ENCODE measurements at places on chromosomes 12 and 14. TPM values are rescaled to one million over a fixed set of nuclear protein-coding genes. Genes with fewer than 3 reads are reported as not detected.
A peak's percentile ranks its signal among the peaks of the same experiment; 100 is the strongest.

DNA sequence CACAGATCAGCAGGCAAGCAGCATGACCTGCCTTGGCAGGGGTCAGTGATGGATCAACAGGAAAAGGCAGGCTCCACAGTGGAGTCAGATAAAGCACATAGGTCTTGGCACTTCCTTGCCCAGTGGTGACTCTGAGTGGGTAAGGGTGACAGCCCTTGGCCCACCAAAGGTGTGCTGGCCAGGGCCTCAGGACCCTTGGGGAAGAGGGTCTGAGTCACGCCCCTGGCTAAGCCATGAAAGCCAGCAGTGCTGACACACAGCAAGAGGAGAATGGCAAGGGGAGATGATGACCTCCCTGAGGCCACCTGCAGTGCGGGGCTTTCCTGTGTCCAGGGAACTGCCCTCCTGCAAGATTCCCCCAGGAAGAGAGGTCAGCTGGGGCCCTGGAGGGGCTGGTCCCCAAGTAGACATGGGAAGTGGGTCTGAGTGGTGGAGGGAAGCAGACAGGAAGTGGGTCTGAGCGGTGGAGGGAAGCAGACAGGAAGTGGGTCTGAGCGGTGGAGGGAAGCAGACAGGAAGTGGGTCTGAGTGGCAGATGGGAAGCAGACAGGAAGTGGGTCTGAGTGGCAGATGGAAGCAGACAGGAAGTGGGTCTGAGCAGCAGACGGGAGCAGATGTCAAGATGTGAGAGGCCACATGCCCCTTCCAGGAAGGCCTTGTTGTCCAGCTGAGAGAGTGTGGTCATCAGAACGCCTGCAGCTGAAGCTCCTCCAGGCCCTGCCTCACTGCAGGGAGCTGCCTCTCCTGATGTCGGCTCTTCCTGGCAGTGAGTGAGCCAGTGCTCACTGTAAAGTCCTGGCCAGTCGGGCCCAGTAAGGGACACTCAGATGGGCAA lies 34.8 kb downstream of the DIO3 start:
- H3K4me3 ChIP-seq: peak overlapping the region; percentile 32
- H3K27ac ChIP-seq: peak overlapping the region; percentile 82
- H3K36me3 ChIP-seq: peaks cover 14% of the 10 kb centered on the region
- no peaks in the 10 kb centered on the region for H3K27me3 ChIP-seq
- peaks cover 17% of the 10 kb centered on the region for H3K4me1 ChIP-seq
- DNase-seq: peak; percentile 40

DNA sequence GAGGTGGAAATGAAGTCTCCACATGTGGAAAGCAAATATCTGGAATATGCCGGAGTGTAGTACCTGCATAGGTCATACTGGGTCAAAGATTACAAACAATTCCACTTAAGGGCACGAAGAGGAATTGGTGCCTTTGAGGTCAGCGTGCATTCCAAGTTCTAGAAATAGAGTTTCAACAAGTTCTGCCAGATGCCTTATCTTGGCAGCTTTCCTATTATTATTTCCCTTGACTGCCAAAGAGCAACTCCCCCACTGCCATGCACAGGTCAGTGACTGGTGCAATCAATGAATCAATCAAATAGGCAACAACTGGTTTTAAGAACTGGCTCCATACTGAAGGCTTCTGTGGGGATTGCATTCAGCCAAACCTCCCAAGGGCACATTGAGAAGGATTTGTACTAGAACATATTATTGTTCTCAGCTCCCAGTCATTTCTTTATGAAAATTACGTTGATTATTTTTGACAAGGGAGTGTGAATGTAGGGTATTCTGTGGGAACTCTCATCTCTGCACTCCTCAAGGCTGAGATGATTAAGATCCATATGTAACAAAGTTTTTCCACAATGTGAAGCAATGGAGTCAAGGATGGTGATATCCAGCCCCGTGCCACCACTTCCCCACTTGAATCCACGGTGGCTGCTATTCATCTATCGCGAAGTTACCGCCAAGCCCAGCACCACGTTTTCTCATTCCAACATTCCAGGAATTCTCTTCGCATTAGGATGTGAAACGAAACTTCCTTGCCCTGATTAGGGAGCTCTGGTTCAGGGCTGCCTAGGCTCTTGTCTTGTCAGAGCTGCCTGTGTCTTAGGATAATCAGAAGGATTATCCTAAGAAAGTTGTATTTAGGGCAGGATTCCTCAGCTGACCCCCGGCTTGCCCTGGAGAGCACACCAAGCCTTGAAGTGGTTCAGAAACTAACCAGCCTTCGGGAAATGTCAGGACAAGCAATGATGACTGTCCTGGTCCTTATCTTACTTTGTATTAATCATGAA lies 115.1 kb upstream of the PCED1B start:
- DNase-seq: no peak
- H3K4me3 ChIP-seq: no peak overlapping the region
- H3K36me3 ChIP-seq: no peaks in the 10 kb centered on the region

DNA sequence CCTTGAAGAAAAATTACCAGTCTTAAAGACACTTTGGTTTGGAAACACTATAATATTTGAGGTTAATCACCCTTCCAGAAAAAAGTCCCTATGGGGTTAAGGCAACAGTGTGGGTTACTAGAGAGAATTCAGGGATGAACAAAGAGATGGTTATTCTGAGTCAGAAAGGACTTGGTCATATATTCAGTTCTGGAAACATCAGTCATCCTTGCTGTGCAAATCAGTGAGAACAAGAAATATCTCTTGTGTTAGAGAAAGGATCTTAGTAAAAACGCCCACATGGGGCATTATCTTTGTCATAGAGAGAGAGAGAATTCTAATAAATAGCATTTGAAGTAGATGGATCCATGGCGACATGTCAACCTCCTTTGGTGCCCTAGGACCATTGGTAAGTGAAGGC lies 59.4 kb upstream of the E2F7 start:
- peaks cover 2% of the 10 kb centered on the region for H3K4me1 ChIP-seq
- no peak for DNase-seq
- H3K27me3 ChIP-seq: peaks cover 5% of the 10 kb centered on the region
- H3K36me3 ChIP-seq: no peaks in the 10 kb centered on the region

DNA sequence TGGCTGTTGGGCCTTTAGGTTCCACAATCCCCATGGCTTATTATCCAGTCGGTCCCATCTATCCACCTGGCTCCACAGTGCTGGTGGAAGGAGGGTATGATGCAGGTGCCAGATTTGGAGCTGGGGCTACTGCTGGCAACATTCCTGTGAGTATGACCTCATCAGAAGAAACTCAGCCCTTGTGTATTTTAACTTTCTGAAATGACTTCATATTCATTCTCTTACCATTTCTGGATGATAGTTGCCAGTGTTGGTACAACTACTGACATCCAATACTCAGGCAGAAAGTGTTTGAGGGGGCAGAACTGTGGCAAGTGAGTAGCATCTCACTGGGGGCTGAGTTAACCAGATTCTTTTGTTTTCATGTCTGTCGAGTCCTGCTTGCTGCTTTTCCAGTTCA lies 2.3 kb downstream of the DAZAP2 start:
- no peaks in the 10 kb centered on the region for H3K27me3 ChIP-seq
- peaks cover 40% of the 10 kb centered on the region for H3K4me1 ChIP-seq
- peak overlapping the region; percentile 93 for H3K4me3 ChIP-seq
- peaks cover 48% of the 10 kb centered on the region for H3K36me3 ChIP-seq
- no peak for DNase-seq
- H3K27ac ChIP-seq: no peak overlapping the region

- no peak overlapping the region for H3K4me3 ChIP-seq
- no peaks in the 10 kb centered on the region for H3K36me3 ChIP-seq
- peaks cover 4% of the 10 kb centered on the region for H3K4me1 ChIP-seq
- H3K27me3 ChIP-seq: no peaks in the 10 kb centered on the region
These were observed 48.5 kb downstream of the FAM222A start for GRCh38 chr12:109762071-109762672.

GRCh38 chr14:76770521-76771436 lies 9.5 kb downstream of the VASH1 start:
- DNase-seq: no peak
- H3K4me3 ChIP-seq: no peak overlapping the region
- H3K27me3 ChIP-seq: peaks cover 4% of the 10 kb centered on the region
- no peak overlapping the region for H3K27ac ChIP-seq
- peaks cover 24% of the 10 kb centered on the region for H3K4me1 ChIP-seq
- H3K36me3 ChIP-seq: no peaks in the 10 kb centered on the region

GRCh38 chr14:96243785-96244184 lies 12.2 kb upstream of the BDKRB1 start:
- no peak overlapping the region for H3K27ac ChIP-seq
- no peak for DNase-seq
- no peaks in the 10 kb centered on the region for H3K4me1 ChIP-seq
- H3K4me3 ChIP-seq: no peak overlapping the region

- H3K27me3 ChIP-seq: peaks cover 27% of the 10 kb centered on the region
- no peaks in the 10 kb centered on the region for H3K4me1 ChIP-seq
- DNase-seq: no peak
- H3K36me3 ChIP-seq: peaks cover 5% of the 10 kb centered on the region
- H3K27ac ChIP-seq: no peak overlapping the region
These were observed 50.0 kb downstream of the SSPN start for GRCh38 chr12:26245175-26245942.

DNA sequence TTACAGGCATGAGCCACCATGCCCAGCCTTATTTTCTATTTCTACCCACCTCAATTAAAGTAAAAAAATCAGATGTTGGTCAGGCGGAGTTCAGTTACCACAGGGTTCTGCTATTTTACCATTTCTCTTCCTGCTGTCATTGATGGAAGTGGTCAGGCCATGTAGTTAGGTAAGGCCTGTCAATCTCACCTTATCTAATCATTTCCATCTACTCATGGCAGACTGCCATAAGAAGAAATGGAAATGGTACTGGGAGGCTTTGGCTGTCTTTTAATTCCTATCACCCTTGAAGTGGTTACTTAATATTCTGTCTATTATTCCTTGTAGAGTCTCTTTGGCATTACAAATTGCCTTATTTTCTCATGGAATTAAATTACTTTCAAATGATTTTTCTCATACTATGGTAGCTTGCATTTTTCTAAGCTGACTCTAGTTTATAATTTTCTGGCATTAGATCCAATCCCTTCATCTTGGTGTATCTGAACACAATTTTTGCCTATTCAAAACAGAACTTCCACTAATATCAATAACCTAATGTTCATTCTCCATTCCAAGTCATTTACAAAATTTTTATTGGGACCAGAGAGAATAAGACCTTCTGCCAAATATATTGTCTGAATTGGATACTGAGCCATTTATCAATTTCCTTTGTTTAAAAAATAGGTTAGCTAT lies 198.7 kb downstream of the DACT1 start:
- no peaks in the 10 kb centered on the region for H3K36me3 ChIP-seq
- no peaks in the 10 kb centered on the region for H3K4me1 ChIP-seq
- DNase-seq: no peak
- no peak overlapping the region for H3K4me3 ChIP-seq
- H3K27me3 ChIP-seq: peaks cover 6% of the 10 kb centered on the region
- no peak overlapping the region for H3K27ac ChIP-seq

DNA sequence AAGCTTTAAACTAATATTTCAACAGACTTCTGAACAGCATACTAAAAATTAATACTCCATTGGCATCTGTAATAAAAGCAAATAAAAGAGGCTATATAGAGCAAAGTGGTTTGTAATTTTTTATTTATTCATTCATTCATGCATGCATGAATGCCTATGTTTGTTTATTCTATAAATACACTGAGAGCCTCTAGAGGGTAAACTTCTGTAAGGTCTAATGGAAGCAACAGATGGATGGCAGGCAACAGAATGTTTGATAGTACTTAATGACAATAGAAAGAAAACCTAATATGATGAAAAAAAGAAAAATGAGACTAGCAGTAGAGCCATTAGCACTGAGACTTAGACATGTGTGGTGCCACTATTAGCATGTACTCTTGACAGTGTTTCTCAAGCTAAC lies 253.1 kb downstream of the CCDC91 start:
- DNase-seq: no peak
- peaks cover 5% of the 10 kb centered on the region for H3K36me3 ChIP-seq
- H3K27ac ChIP-seq: no peak overlapping the region
- no peak overlapping the region for H3K4me3 ChIP-seq
- no peaks in the 10 kb centered on the region for H3K27me3 ChIP-seq
- peaks cover 1% of the 10 kb centered on the region for H3K4me1 ChIP-seq

DNA sequence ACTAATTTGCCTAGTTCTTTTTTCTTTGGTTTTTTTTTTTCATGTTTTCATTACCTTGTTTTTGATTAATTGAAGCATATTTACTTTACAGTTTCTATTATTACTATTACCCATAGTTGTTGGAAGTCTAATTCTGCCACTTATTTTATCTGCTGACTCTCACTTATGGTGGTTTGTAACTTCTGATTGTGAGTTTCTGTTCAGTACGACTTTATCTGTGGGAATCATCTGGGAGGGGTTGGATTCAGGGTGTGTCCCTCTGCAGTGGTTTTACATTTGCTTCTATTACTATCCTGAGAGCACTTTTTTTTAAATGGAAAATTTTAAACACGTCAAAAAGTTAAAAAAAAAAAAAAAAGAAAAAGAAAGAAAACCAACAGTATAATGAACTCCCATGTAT lies 26.4 kb upstream of the SOS2 start:
- no peaks in the 10 kb centered on the region for H3K4me1 ChIP-seq
- no peak for DNase-seq
- H3K27me3 ChIP-seq: no peaks in the 10 kb centered on the region
- H3K36me3 ChIP-seq: peaks cover 14% of the 10 kb centered on the region

- peak; percentile 52 for DNase-seq
- peaks cover 46% of the 10 kb centered on the region for H3K36me3 ChIP-seq
- peaks cover 37% of the 10 kb centered on the region for H3K4me1 ChIP-seq
These were observed 1.5 kb downstream of the CHD4 start for GRCh38 chr12:6605421-6606330.

DNA sequence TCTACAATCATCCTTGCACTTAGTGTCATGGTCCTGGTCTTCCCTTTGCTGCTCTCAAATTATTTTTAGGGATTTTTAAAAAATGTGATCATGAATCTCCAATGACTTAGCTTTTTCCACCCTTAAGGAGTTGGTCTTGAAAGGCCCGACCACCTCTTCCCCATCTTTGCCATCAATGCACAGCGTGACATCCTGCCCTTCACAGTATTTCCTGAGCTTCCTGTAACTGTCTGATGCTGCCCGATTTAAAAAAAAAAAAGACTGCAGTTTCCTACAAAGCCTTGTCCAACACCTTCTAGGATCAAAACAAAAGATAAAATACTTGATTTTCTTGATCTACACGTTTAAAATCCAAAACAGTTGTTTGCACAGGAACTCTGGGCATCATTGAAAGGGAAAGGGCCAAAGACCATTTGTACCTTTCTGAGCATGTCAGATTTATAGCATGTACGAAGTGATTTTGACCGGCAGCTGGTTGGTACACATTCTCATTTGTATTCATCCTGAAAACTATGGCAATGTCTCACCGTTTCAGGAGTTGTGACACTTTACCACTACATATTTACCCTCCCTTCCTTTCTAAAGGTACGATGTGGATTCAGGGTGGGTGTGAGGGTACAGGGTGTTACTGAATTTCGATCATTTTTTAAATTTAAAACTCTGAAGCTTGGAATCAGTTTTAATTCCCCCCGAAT lies 7.4 kb upstream of the ELK3 start:
- DNase-seq: no peak
- H3K36me3 ChIP-seq: peaks cover 2% of the 10 kb centered on the region

- H3K27ac ChIP-seq: no peak overlapping the region
- no peaks in the 10 kb centered on the region for H3K27me3 ChIP-seq
- DNase-seq: no peak
- H3K4me1 ChIP-seq: peaks cover 6% of the 10 kb centered on the region
- no peak overlapping the region for H3K4me3 ChIP-seq
These were observed 35.7 kb upstream of the BEGAIN start for GRCh38 chr14:100622708-100623485.

GRCh38 chr12:105674871-105675699 lies 344.6 kb downstream of the C12orf75 start:
- H3K4me1 ChIP-seq: no peaks in the 10 kb centered on the region
- no peak overlapping the region for H3K4me3 ChIP-seq
- H3K27ac ChIP-seq: no peak overlapping the region
- H3K27me3 ChIP-seq: no peaks in the 10 kb centered on the region
- H3K36me3 ChIP-seq: no peaks in the 10 kb centered on the region

Gene HNRNPC
- total RNA-seq: 1,302 TPM

Gene LGR5
- not detected for total RNA-seq

Gene RHNO1
- 51.4 TPM for total RNA-seq

Gene TRIM9
- 6.2 TPM for total RNA-seq

Gene CABP1
- total RNA-seq: 0.94 TPM

Gene KRT6A
- not detected for total RNA-seq

Gene ACSM4
- total RNA-seq: not detected
